ENCODE measurements at places on chromosomes 13 and 19. TPM values are rescaled to one million over a fixed set of nuclear protein-coding genes. Genes with fewer than 3 reads are reported as not detected.

Gene EXOC3L2
- total RNA-seq: 1.2 TPM

Gene TMEM259
- 104 TPM for total RNA-seq

Gene DLL3
- 10.4 TPM for total RNA-seq

Gene S1PR4
- 0.12 TPM for total RNA-seq

Gene RASAL3
- not detected for total RNA-seq

Gene HIPK4
- 0.24 TPM for total RNA-seq

Gene ZSCAN4
- not detected for total RNA-seq

Gene N4BP2L1
- 0.52 TPM for total RNA-seq

Gene IPO5
- total RNA-seq: 74.2 TPM

Gene AZU1
- 0.17 TPM for total RNA-seq

Gene SPIB
- total RNA-seq: 0.25 TPM

Gene ZNF66
- not detected for total RNA-seq

Gene TSKS
- total RNA-seq: not detected

Gene IGFL3
- not detected for total RNA-seq

Gene COL5A3
- total RNA-seq: 3.8 TPM

Gene ZNF132
- 0.08 TPM for total RNA-seq

Gene MAU2
- 15.9 TPM for total RNA-seq

Measured in A549 treated with CpdA at 1 μM for 4 hours (cell line).